ENCODE measurements at places on chromosomes 2 and 18.

GRCh38 chr2:46555646-46556234 is 76.4 kb downstream of the TMEM247 start:
- no peak for DNase-seq

GRCh38 chr18:3060667-3061580 is 48.0 kb upstream of the LPIN2 start:
- no peak for DNase-seq

DNA sequence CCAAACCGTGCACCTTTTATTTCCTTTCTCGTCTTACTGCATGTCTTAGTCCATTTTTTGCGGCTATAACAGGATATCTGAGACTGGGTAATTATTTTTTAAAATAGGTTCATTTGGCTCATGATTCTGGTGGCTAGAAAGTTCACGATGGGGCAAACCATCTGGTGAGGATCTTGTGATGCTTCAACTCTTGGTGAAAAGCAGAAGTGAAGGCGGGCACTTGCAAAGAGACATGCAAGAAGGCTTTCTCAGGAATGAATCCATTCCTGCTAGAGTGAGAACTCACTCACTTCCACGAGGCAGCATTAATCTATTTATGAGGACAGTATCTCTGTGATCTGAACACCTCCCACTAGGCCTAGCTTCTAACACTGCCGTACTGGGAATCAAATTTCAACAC is 327.1 kb upstream of the RBMS1 start:
- no peak for DNase-seq

GRCh38 chr2:23385351-23385747 is 370 bp downstream of the KLHL29 start:
- DNase-seq, result no peak

- DNase-seq, result no peak
These were observed 99.0 kb downstream of the SP3 start for GRCh38 chr2:173865971-173866873.

GRCh38 chr2:32357318-32358110 is 691 bp downstream of the BIRC6 start:
- DNase-seq, result no peak

GRCh38 chr2:159633219-159633618 is 16.9 kb upstream of the BAZ2B start:
- DNase-seq, result no peak

DNA sequence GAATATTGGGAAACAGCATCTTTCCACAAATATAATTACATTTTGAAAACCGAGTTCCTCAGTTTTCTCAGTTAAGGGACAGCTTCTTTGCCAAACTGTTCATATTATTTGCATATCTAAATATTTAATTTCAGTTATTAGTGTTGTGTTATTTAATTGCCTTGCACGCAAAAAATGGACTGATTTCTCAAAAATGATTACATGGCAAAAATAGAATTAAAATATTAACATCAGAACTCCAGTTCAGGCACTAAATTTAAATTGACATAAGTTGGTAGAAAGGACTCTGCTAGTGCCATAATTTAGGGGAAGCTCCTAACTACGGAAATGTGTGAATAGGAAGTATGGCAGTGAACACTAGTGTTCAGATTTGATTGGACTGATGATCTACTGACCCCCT is 209.6 kb downstream of the PARD3B start:
- no peak for DNase-seq

GRCh38 chr2:152881527-152881926 is 163.1 kb downstream of the ARL6IP6 start:
- DNase-seq, result no peak

DNA sequence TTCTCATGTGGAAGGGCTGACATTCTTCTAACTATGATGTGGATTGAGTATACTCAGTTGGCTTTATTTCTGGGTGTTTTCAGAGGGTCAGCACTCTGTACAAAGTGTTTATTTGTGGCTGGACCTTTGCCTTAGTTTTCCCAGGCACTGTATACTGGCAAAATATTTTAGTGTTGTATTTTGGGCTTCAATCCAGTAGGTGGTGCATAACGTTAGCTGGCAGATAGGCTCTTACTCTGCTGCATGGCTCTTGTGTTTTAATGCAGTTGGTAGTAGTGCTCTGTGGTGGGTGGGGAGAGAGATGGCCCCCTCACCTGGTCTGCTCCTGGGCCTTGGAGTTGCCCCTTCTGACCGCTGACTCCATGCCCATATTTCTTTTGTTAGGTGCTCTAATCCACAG is 75.6 kb upstream of the REG3A start:
- DNase-seq, result no peak

GRCh38 chr18:9392726-9393125 is 58.2 kb downstream of the TWSG1 start:
- no peak for DNase-seq

Measured in NCI-H1930 (cell line).